ENCODE measurements at places on chromosomes 6 and 20.
A peak's percentile ranks its signal among the peaks of the same experiment; 100 is the strongest.

- DNase-seq = no peak
Measured at GRCh38 chr6:111813677-111814310, 59.5 kb downstream of the FYN start.

- DNase-seq = no peak
Measured at GRCh38 chr20:51736947-51737346, 31.2 kb downstream of the ATP9A start.

GRCh38 chr6:105560611-105561066 is 157.8 kb upstream of the PREP start:
- no peak for DNase-seq

DNA sequence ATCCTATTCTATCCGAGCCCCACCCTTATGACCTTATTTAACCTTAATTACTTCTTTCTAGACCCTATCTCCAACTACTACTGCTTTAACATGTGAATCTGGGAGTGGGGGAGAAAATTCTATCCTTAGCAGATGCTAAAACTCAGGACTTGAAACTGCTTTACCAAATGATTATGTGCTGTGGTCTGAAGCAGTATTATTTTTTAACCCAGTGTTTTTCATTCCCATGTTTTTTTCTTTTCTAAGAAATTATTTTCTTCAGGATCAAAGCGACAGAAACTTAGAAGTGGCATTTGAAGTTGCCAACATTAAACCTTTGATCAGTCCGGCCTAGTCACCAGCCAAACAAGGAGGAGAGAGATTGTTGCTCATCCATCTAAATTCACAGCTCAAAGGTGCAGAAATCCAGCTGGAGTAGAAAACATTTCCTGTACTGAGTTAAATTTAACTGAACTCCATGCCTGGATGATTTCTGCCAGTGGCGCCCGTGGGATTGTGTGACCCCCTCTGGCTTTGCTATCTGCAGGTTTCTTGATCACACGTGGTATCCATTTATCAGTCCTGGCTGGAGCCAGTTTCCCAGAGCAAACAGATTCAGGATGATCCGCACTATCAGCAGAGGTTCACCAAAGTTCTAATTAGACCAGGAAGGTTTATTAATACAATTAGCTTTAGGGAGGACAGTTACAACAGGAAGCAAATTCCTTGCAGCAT is 300.5 kb downstream of the PLCB1 start:
- no peak for DNase-seq

- DNase-seq = peak; percentile 32
Measured at GRCh38 chr6:29850011-29850553, 22.5 kb downstream of the HLA-G start.
